ENCODE measurements at places on chromosomes 2 and 18. TPM values are rescaled to one million over a fixed set of nuclear protein-coding genes. Genes with fewer than 3 reads are reported as not detected.
A peak's percentile ranks its signal among the peaks of the same experiment; 100 is the strongest.

The PLCL1 gene
- 0.18 TPM for total RNA-seq

The LHCGR gene
- under 0.01 TPM for total RNA-seq

The PTH2R gene
- total RNA-seq = not detected

The ATG4B gene
- 146 TPM for total RNA-seq

The CYP26B1 gene
- total RNA-seq = not detected

- H3K4me3 ChIP-seq = no peak overlapping the region
- no peaks in the 10 kb centered on the region for H3K27me3 ChIP-seq
- no peak for DNase-seq
- no peak overlapping the region for H3K27ac ChIP-seq
- H3K36me3 ChIP-seq = no peaks in the 10 kb centered on the region
Observed at GRCh38 chr2:7403092-7403775, 486.0 kb downstream of the RNF144A start.

DNA sequence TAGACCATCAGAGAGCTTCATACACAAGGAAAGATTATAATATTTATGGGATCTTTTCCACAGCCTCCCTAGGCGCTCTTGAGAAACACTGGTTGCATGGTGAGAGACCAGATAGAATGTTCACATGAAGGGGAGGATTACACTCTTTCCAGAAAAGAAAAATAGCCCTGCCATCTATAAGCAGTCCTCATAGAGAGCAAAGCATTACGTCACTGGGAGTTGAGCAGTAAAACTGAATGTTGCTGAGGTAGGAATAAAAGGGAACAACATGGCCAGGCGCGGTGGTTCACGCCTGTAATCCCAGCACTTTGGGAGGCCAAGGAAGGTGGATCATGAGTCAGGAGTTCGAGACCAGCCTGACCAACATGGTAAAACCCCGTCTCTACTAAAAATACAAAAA is 1934.3 kb downstream of the SUCLG1 start:
- H3K4me1 ChIP-seq = no peaks in the 10 kb centered on the region
- no peaks in the 10 kb centered on the region for H3K36me3 ChIP-seq
- H3K27me3 ChIP-seq = no peaks in the 10 kb centered on the region

DNA sequence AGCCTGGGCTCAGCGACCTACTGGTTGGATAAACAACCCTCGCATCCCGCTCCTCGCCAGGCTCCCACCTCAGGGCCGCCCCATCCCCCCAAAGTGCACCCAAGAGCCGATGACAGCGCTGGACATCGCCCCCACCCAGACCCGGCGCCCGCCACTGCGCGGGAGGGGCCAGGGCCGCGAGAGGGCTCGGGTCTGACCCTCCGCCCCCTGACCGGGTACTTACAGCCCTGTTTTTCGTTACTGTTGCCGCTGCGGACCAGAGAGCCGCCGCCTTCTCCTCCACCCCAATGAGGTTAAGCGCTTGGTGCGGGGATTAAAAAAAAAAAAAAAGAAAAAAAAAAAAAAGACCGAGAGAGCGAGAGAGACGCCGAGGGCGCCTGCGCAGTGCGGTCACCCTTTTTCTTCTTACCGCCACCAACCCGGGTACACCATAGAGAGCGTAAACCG is at the start of gene CLASP1:
TSS of gene CLASP1 (minus strand) at position 314 of the 447 bp plus-strand sequence. CDS start 43,567 bp downstream, outside the sequence.
- peak within 1 kb of the TSS; percentile 96 for H3K27ac ChIP-seq
- peaks cover 6% of the 10 kb centered on the region for H3K4me1 ChIP-seq
- H3K27me3 ChIP-seq = no peaks in the 10 kb centered on the region
- DNase-seq = no peak
- no peaks in the 10 kb centered on the region for H3K36me3 ChIP-seq

GRCh38 chr2:236687296-236687965 is 117.8 kb downstream of the ACKR3 start:
- no peak overlapping the region for H3K4me3 ChIP-seq
- no peak for DNase-seq
- H3K4me1 ChIP-seq = peaks cover 2% of the 10 kb centered on the region
- no peaks in the 10 kb centered on the region for H3K36me3 ChIP-seq

GRCh38 chr2:100673691-100674485 is 111.1 kb downstream of the PDCL3 start:
- H3K27ac ChIP-seq = no peak overlapping the region
- no peak overlapping the region for H3K4me3 ChIP-seq
- DNase-seq = no peak

- no peak overlapping the region for H3K4me3 ChIP-seq
- H3K36me3 ChIP-seq = no peaks in the 10 kb centered on the region
- DNase-seq = no peak
- H3K4me1 ChIP-seq = no peaks in the 10 kb centered on the region
Observed at GRCh38 chr2:11842336-11842735, 95.9 kb downstream of the LPIN1 start.

GRCh38 chr2:230644356-230644935 is 68.2 kb upstream of the CAB39 start:
- no peaks in the 10 kb centered on the region for H3K27me3 ChIP-seq
- H3K27ac ChIP-seq = no peak overlapping the region
- 0 out of 2 replicates have a peak, but pooled peaks cover 1% of the 10 kb centered on the region for H3K4me1 ChIP-seq
- no peak for DNase-seq

DNA sequence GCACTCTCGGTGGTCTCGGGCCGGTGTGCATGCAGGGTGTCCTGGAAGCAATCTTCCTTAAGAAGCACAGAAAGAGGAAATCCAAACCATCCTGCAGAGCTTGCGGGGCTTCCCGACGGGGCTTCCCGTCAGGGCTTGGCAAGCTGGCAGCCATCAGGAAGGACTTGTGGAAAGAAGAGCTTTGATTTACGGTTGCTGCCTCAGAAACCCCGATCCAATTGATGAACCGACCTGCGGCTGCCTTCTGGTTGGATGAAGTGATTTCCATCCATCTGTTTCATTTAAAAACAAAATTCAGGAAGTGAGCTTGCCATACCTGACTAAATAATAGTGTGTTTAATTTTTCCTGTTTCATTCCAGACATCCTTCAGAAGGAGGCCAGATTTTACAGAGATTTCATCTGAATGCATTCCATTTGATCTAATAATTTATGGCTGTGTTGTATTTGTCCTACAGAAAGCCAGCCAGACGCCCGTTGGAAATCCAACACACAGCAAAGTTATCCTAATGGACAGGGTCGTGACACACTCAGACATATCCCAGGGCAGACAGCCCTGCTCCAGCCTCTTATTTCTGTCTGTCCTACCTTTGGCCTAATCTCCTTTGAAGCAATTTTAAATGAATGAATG is 141.3 kb downstream of the SEPTIN10 start:
- no peak overlapping the region for H3K4me3 ChIP-seq
- no peak for DNase-seq
- no peak overlapping the region for H3K27ac ChIP-seq
- peaks cover 13% of the 10 kb centered on the region for H3K4me1 ChIP-seq

DNA sequence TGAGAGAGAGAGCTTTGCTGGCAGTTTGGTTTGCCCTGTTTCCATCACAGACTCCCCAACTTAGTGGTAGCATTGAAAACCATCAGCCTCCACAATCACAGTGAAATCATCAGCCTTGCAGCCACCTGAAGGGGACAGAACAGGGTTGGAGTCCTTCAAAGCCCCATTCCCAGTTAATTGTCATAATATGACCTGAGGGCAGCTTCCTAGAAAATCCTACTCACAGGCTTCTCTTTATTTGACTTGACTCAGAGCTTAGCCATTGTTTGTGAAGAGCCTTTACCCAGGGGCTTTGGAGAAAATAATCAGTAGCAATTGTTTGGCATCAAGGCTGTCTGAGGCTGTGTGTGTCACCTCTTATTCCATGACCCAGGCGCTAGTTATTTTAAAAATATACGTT is 308.7 kb downstream of the CBLN2 start:
- no peak for DNase-seq
- no peaks in the 10 kb centered on the region for H3K4me1 ChIP-seq
- H3K27me3 ChIP-seq = no peaks in the 10 kb centered on the region
- H3K36me3 ChIP-seq = no peaks in the 10 kb centered on the region
- H3K27ac ChIP-seq = no peak overlapping the region

DNA sequence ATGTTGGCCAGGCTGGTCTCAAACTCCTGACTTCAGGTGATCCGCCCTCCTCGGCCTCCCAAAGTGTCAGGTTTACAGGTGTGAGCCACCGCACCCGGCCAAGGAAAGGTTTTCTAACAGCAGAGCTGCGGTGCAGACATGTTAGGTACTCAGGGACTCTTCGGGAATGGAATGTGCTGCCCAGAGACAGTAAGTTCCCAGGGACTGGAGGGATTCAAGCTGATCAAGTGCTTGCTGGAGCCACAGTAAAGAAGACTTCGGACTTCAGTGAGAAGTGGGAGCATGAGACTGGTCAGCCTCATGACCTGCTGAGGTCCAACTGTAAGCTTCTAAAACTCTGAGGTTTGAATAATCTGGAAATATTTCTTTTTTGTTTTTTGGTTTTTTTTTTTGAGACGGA is 7.8 kb upstream of the DES start:
- no peak overlapping the region for H3K4me3 ChIP-seq
- no peaks in the 10 kb centered on the region for H3K36me3 ChIP-seq
- H3K4me1 ChIP-seq = peaks cover 21% of the 10 kb centered on the region
- no peak overlapping the region for H3K27ac ChIP-seq
- peaks cover 3% of the 10 kb centered on the region for H3K27me3 ChIP-seq

- no peak overlapping the region for H3K4me3 ChIP-seq
- no peak overlapping the region for H3K27ac ChIP-seq
- H3K27me3 ChIP-seq = peaks cover 61% of the 10 kb centered on the region
- H3K4me1 ChIP-seq = no peaks in the 10 kb centered on the region
- H3K36me3 ChIP-seq = no peaks in the 10 kb centered on the region
Observed at GRCh38 chr2:219025637-219026585, 15.4 kb downstream of the CFAP65 start.

DNA sequence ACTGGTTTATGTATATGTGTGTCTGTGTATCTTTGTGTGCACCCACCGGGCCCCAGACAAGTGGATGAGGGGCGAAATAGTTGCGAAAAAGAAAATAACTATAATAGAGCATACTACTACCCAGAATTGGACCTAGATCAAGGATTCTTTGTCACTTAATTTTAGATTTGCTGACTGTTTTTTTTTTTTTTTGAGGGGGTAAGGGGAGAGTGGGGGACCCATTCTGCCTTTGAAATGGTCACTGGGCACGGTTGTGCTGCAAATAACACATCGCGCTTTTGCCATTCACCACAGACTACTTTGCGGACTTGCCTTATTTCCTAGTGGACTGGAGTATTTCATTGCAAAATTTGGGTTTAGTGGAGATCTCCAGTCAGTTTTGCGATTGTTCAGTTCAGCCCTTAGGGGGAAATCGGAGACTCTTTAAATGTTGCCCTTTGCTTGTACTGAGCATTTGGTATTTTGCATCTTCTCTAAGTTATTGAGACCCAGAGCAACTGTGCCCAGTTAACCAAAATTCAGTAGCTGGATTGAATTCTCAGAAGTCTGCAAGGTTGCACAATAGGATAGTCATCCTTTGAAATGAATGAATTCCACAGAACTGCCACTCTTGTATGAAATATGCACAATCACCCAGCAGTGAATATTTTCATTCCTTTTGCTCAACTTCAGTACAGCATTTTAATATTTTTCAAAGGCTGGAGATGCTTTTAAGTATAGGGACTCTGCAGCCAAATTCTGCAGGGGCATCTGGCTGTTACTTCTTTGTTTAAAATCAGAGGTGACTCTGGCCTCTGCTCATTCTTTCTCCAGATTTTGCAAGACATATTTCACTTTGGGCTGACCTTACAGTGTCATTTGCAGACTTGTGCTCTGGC is 2.9 kb downstream of the TRIB2 start:
- H3K27ac ChIP-seq = peak overlapping the region; percentile 93
- peaks cover 10% of the 10 kb centered on the region for H3K36me3 ChIP-seq
- H3K4me1 ChIP-seq = peaks cover 14% of the 10 kb centered on the region

DNA sequence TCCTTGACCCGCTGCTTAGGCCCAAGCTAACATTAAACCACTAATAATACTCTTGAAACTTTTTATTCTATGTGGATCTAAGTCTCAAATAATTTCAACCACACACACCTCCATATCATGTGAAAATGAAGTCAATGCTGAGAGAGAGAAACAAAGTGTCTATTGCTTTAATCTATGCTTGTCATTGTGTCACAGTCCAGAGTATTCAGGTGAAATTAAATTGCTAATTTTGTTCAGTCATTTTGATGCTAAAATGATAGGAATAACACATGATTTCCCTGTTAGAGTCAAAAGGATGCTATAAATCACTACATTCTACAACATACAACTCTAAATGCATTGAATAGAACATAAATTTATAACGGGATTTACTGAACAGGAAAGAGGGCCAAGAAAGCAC is 195.4 kb downstream of the ERBB4 start:
- no peak for DNase-seq
- no peaks in the 10 kb centered on the region for H3K27me3 ChIP-seq
- H3K4me1 ChIP-seq = no peaks in the 10 kb centered on the region
- H3K36me3 ChIP-seq = no peaks in the 10 kb centered on the region

- no peak overlapping the region for H3K4me3 ChIP-seq
- peak; percentile 56 for DNase-seq
- H3K36me3 ChIP-seq = no peaks in the 10 kb centered on the region
- no peaks in the 10 kb centered on the region for H3K27me3 ChIP-seq
- H3K4me1 ChIP-seq = peaks cover 2% of the 10 kb centered on the region
- no peak overlapping the region for H3K27ac ChIP-seq
Observed at GRCh38 chr2:121626777-121627524, 22.3 kb downstream of the CLASP1 start.

DNA sequence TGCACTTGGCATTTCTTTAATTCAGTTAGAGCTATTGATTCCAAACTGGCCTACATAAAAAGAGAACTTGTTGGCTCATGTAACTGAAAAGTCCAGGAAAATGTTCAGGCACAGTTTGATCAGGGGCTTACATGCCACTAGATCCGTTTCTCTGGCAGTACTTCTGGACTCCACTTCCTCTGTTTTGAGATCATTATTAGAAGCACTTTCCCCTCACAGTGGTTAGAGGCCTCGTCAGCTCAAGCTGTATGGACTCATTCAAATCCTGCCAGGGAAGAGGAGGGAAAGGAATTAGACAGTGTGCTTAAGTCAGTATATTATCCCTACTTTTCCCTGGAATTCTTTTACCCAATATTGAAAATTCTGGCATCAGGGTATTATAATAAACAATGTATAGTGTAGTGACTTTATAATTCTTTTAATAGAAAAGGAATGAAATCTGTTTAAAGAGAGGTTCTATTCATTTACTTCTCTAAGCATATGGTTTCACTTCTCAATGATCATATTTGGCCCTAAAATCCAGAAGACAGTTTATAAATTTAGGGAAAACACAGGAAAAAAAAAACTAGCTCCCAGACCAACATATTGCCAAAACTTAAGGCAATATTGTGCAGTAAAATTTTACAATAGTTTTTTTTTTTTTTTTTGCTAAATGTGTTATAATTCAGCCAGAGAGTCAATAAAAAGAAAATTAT is 92.0 kb downstream of the ARMC9 start:
- H3K27me3 ChIP-seq = no peaks in the 10 kb centered on the region
- H3K4me3 ChIP-seq = no peak overlapping the region
- H3K4me1 ChIP-seq = no peaks in the 10 kb centered on the region

DNA sequence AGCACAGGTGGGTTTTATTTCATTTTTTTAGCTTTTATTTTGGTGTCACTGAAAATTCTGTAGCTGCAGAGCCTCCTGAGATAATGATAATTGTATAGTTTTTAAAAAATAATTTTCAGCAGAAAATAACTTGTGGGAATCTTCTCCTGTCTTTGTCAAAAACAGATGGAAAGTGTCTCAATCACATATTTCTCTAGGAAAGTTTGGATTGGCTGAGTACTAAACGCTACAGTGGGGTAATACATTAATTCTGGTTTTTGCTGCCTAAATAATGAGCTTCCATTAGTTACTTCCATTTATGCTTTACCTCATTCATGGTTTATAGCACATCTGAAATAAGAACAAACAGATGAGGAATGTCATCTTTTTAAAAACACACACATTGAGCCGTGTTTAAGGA is 2.2 kb downstream of the TWIST2 start:
- H3K27ac ChIP-seq = peak overlapping the region; percentile 95
- H3K27me3 ChIP-seq = no peaks in the 10 kb centered on the region
- H3K4me3 ChIP-seq = peak overlapping the region; percentile 90
- H3K36me3 ChIP-seq = peaks cover 14% of the 10 kb centered on the region

GRCh38 chr18:28606686-28607085 is 429.8 kb upstream of the CDH2 start:
- no peaks in the 10 kb centered on the region for H3K4me1 ChIP-seq
- DNase-seq = peak; percentile 1
- no peak overlapping the region for H3K27ac ChIP-seq
- no peaks in the 10 kb centered on the region for H3K36me3 ChIP-seq
- no peaks in the 10 kb centered on the region for H3K27me3 ChIP-seq
- H3K4me3 ChIP-seq = no peak overlapping the region

Measured in IMR-90 (cell line).